ENCODE measurements at places on chromosomes 2 and 18.
A peak's percentile ranks its signal among the peaks of the same experiment; 100 is the strongest.

- H3K27ac ChIP-seq, result peak overlapping the region; percentile 6
- H3K4me3 ChIP-seq, result no peak overlapping the region
- no peak for DNase-seq
- H3K36me3 ChIP-seq, result no peaks in the 10 kb centered on the region
Observed at GRCh38 chr18:55838841-55839240, 250.8 kb upstream of the TCF4 start.

DNA sequence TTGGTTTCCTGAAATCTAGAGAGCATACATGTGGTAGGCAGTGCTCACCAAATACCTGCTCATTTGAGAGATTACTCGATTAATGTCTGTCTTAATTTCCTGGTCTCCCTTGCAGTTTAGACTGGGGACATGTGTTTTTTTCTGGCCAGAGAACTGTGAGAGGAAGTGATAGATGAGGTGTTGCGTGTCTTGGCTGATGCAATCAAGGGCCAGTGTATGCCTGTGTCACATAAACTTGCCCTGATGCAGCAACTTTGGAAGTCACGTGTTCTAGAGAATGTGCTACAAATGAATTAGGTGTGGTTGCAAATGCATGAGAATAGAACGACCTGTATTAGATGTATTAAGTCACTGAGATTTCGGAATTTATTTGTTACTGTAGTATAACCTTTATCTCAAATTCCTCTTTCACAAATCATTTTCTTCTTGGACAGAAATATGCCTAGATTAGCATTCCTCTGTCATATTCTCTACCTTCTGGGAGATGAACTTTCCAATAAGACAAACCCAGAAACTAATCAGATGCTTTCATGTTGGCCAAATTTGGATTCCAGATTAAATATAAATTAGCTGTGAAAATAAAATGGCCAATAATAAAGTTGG, 9.9 kb upstream of the IL1A start:
- no peaks in the 10 kb centered on the region for H3K4me1 ChIP-seq
- H3K36me3 ChIP-seq, result no peaks in the 10 kb centered on the region
- DNase-seq, result peak; percentile 89
- no peak overlapping the region for H3K4me3 ChIP-seq
- H3K27ac ChIP-seq, result no peak overlapping the region
- H3K27me3 ChIP-seq, result no peaks in the 10 kb centered on the region

DNA sequence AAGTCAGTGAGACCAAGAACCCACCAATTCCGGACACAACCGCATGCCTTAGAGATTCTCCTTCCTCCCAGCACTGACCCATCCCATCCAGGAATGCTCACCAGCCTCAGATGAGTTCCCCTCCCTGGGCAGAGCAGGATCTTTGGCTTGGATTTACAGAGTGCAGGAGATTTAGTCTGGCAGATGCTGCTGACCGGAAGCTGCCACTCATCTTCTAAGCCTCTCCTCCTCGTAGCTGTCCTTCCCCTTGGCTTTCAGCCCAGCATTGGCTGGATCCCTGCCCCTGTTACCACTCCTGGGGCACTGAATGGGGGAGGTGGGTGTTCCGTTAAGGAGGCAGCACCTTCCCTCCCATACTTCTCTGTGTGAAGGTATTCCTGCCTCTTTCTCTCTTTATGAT, 53.2 kb downstream of the VWA3B start:
- no peaks in the 10 kb centered on the region for H3K4me1 ChIP-seq
- no peak for DNase-seq
- peaks cover 9% of the 10 kb centered on the region for H3K27me3 ChIP-seq
- H3K27ac ChIP-seq, result no peak overlapping the region
- no peak overlapping the region for H3K4me3 ChIP-seq

DNA sequence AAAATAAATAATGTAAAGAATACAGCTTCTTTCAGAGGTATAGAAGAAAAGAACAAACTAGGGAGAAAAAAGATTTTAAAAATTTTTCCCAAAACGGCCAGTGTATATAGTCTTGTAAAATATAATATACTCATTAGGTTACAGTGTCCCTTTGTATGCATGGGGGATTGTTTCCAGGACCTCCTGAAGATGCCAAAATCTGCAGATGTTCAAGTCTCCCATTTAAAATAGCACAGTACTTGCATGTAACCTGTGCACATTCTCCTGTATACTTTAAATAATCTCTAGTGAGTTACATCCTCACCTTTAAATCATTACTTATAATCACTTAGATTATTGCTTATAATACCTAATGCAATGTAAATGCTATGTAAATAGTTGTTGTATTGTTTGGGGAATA, 80.6 kb upstream of the LRRTM4 start:
- H3K36me3 ChIP-seq, result no peaks in the 10 kb centered on the region
- H3K4me3 ChIP-seq, result no peak overlapping the region
- DNase-seq, result no peak
- no peak overlapping the region for H3K27ac ChIP-seq
- no peaks in the 10 kb centered on the region for H3K4me1 ChIP-seq

- H3K27me3 ChIP-seq, result no peaks in the 10 kb centered on the region
- DNase-seq, result peak; percentile 24
- peaks cover 3% of the 10 kb centered on the region for H3K4me1 ChIP-seq
Observed at GRCh38 chr2:166494140-166494624, at the start of gene SCN7A. Gene SCN7A, minus strand, starts transcription at chr2:166494249. Its CDS starts 16,553 bp downstream, at chr2:166477696.

DNA sequence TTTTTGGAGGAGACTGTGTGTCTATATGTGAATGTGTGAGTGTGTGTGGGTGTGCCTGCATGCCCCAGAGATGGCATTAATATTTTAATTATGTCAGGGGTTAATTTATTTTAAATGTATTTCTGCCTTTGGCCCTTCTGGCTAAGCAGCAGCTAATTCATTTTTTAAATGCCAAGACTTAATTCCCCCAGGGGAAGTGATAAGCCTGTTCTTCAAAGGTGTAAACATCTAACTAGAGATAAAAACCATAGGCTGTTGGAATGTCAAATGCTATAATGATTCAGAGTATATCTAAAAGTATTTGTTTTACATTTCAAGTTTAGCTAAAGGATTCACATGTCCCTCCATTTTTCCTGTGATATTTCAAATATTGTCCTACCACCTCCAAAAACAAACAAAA, 184.7 kb downstream of the SPP2 start:
- no peak overlapping the region for H3K4me3 ChIP-seq

DNA sequence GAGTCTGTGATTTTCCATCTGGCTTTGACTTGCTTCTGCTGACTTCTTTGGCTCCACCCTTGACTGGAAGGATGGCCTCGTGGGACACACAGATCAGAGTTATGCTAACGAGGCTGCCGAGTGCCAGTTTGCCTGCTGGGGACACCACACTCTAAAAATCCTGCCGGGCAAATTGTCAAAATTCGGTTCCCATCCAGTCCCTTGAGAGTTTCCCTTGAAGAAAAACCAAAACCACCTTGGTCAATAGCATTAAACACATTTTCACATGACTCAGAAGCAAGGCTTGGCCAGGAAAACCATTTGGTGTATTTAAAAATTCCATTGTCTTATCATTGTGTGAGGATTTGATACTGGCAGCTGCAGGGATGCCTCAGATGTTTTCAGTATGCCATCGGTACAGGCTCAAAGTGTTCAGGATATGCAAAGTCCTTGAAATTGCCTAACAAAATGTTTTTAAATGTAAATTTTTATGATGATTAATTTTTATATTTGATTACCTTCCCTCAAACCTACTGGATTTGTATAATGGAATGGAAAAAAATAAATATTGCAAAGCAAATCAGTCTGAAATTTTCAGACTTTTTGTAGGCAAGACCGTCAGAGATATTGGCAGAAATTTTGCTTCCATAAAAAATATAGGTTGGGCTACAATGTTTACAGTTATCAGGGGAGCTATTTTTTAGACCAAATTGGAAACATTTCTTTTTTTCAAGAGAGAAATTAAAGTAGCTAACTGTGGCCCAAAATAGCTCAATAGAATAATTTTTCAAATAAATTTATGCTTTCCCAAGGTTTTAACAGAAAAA, 41.6 kb downstream of the KCNE4 start:
- peaks cover 2% of the 10 kb centered on the region for H3K4me1 ChIP-seq
- DNase-seq, result peak; percentile 33
- H3K27me3 ChIP-seq, result no peaks in the 10 kb centered on the region

All from mesenchymal stem cell (in vitro differentiated cells and primary cell).